ENCODE measurements at places on chromosomes 7 and 10.

DNA sequence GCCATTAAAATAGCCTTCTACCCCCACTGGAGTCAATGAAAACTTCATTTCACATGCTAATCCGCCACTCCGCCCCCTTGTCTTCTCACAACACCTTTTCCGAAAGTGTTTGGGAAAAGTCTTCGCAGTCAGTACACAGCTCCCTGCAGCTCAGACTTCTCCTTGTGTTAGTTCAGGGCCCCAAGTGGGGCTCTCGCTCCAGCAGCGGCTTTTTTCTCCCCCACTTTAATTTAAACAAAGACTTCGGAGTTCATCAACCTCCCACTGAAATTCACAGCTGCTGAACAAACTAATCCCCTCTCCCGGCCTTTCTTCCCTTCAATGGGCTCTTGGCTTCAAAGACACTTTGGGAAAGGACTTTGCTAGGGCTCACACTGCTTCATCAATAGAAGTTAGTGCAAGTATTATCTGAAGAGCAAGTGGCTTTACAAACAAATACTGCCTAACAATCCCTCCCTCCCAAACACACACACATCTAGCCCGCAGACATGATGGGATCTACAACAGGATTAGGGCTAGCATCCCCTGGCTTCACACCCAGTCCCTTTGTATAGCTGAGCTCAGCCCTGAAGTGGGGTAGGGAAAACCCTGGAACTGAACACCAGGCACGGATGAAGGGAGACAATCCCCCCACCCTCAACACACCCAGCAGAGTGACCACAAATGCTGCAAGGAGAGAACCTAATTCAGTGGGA, 23.1 kb downstream of the WNT8B start:
- DNase-seq = no peak

- no peak for DNase-seq
Measured at GRCh38 chr7:111531993-111532392, 30.3 kb downstream of the IMMP2L start.

GRCh38 chr7:95485391-95486123, at the start of gene ASB4:
ASB4 (plus strand) TSS chr7:95485943; CDS start chr7:95485972, 29 bp downstream.
- no peak for DNase-seq

GRCh38 chr7:15336146-15336545, 225.7 kb downstream of the AGMO start:
- DNase-seq = no peak

DNA sequence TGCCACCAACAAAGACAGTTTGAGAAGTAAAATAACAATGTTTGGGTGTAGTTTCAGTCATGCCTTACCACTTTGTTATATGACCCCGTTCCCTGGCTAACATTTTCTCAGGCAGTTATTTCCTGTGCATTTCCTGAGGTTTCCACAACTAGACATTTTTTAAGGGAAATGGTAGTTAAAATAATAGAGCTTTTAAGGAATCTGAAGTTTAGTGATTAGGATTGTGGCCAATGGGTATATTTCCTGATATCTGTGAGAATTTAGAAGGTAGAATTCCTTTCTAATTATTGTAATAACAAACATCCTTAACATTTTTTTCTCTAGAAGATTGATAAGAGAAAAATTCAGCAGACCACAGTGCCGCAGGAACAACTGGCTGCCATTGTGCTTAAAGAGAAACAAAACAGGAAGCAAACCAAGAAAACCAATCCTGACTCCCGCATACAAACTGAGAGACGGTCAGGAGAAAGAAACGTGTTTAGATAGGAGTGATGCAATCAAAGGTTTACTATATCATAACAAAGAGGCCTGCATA, 193.6 kb downstream of the MBL2 start:
- no peak for DNase-seq

DNA sequence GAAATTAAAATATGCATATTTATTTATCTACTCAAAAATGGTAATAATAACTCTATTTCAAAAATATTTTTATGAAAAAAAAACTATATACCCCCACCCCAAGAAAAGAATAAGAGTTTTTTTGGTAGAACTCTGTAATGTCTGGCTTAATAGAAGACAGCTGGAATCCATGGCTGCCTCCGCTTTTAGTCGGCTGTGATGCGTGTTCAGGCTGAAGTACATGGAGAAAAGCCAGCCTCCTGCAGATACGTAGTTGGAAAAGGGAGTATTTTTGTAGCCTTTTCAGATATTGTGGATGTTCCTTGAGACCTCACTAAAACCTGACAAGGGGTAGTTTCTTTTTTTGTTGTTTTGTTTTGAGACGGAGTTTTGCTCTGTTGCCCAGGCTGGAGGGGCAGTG, 10.0 kb downstream of the FOXK1 start:
- DNase-seq = no peak

DNA sequence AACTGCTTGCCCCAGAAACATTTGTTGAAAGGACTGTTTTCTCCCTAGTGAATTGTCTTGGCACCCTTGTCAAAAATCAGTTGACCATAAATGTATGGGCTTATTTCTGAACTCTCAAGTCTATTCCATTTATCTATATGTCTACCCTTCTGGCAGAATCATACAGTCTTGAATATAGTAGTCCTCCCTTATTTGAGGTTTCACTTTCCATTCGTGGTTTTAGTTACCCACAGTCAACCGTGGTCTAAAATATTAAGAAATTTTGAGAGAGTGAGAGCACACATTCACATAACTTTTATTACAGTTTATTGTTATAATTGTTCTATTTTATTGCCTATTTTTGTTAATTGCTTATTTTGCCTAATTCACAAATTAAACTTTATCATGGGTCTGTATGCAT, 17.4 kb upstream of the CEP41 start:
- DNase-seq = no peak

GRCh38 chr7:90720984-90721760, 125.1 kb downstream of the CDK14 start:
- no peak for DNase-seq

GRCh38 chr10:5599613-5600520, 66.5 kb downstream of the ASB13 start:
- no peak for DNase-seq

- no peak for DNase-seq
Measured at GRCh38 chr7:44757311-44757710, 8.7 kb downstream of the ZMIZ2 start.

DNA sequence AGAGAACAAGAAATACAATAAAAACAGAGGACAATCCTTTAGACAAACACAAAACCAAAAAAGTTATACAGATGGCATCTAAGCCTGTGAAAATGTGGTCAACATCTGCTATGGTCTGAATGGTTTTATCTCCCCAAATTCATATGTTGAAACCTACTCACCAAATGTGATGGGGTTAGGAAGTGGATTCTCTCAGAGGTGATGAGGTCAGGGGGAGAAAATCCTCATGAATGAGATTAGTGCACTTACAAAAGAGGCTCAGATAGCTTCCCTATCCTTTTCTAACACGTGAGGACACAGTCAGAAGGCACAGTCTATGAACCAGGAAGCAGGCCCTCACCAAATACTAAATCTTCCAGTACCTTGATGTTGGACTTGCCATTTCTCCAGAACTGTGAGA, 147.8 kb upstream of the GPR22 start:
- DNase-seq = no peak

DNA sequence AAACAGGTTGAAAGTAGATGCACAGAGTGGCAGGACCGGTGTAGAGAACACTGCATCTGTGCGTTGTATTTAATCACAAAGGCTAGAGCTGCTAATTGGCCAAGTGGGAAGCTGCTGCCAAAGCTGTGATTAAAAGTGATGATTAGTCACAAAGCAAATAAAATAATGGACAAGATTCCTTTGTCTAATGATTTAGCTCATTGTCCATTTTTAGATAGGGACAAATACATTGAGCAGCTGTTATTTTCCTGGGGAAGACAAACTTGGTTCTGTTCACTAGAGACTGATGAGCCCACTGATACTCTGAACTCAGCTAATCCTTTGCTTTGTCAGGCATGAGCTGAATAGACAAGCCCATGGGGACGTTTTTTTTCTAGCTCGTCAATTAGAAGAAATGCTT, 19.7 kb downstream of the UBE3C start:
- DNase-seq = no peak

GRCh38 chr7:66503551-66504031, 125.1 kb upstream of the KCTD7 start:
- no peak for DNase-seq

GRCh38 chr7:55179931-55180682, 161.3 kb downstream of the EGFR start:
- DNase-seq = no peak

DNA sequence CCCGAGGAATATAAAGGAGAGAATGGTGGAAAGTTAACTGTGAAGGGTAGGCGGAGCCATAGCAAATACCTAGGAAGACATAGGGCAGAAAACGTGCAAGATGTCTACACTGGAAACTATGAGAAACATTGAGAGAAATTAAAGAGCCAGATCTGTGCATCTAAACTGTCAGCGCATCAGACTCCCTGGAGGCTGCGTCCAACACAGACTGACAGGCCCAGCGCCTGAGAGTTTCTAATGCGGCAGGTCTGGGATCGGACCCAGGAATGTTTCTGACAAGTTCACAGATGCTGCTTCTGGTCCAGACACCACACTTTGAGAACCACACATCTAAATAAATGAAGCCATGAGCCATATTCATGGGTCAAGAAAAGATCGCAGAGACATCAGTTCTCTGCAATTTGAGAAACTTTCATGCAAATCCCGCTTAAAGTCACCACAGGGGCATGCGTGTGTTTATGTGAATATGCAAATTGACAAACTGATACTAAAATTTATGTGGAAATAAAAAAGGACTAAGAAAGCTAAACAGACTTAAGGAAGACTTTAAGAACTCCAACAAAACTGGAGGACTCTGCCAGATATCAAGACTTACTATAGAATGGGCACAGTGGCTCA, 38.8 kb downstream of the PROSER2 start:
- DNase-seq = no peak

GRCh38 chr7:148503900-148504487, 86.6 kb upstream of the C7orf33 start:
- no peak for DNase-seq

GRCh38 chr7:1313613-1314012, 80.9 kb downstream of the UNCX start:
- DNase-seq = no peak

GRCh38 chr7:42020061-42020460, 216.9 kb downstream of the GLI3 start:
- DNase-seq = no peak

DNA sequence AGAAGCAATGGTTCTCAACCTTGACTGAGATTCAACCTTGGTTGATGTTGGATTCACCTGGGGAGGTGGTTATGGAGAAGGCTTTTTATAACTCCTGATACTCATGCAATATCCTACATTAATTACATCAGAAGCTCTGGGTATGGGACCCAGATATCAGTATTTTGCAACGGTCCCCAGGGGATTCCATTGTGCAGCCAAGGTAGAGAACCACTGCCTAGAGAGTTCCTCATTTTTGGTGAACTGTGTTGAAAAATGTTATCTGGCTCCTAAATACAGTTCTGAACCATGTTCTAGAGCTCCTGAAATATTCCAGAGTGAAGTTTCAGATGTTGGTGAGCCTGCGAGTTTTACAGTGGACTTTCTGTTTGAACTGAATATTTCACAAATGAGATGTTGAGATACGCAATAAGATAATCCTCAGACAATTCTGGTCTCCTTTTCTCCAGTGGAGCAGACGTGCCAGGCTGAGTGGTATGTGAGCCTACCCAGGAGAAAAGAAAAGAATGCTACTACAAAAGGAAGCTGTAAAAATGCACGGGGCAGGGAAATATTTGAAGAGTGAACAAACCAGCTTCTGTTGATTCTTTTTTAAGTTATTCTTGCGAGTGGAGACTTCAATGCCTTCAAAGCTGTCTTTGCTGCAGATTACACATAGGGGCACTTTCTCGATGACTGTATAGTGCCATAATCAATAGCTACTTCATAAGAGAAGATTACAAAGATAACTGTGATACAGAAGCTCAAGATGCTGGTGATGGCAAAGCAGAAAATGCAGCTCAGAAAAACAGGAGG, 13.6 kb upstream of the C10orf120 start:
- DNase-seq = no peak

GRCh38 chr7:16416289-16417282, 4.8 kb downstream of the CRPPA start:
- no peak for DNase-seq

- no peak for DNase-seq
Measured at GRCh38 chr7:6621195-6622133, 6.1 kb downstream of the ZNF853 start.

GRCh38 chr7:10022957-10023356, 950.7 kb upstream of the PHF14 start:
- no peak for DNase-seq

- no peak for DNase-seq
Measured at GRCh38 chr10:86401588-86402282, 35.1 kb upstream of the GRID1 start.

DNA sequence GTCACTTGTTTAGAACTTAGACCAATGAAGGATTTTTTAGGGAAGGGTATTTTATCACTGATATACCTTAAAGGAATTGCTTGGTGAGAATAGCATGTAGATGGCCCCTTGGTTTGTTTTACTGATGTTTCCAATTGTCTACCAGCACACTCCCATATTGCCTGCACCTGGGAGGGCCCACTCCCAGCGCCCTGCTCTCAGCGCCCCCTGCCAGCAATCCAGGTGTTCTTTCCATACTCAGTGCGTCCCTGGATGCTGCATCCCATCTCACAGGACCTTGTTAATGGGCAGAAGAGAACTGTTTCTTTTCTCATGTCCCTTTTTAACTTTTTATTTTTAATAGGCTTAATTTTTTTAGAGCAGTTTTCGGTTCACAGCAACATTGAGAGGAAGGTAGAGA, 24.1 kb upstream of the SFRP5 start:
- no peak for DNase-seq

GRCh38 chr10:120453319-120453718, 3.7 kb upstream of the PLPP4 start:
- DNase-seq = no peak

DNA sequence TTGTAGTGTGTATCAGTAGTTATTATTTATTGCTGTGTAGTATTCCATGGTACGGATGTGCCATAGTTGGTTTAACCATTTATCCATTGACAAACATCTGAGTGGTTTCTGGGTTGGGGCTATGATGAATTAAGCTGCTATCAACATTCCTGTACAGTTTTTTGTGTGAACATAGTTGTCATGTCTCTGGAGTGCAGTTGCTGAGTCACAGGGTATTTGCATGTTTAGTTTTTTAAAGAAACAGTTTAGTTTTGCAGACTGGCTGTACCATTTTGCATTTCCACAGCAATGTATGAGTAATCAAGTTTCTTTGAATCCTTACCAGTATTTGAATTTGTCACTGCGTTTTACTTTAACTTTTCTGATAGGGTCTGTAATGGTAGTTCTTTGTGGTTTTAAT, 516.7 kb upstream of the CELF2 start:
- no peak for DNase-seq

- no peak for DNase-seq
Measured at GRCh38 chr7:133409421-133409820, 156.5 kb downstream of the EXOC4 start.

GRCh38 chr10:110042181-110042580, 34.4 kb downstream of the ADD3 start:
- no peak for DNase-seq

DNA sequence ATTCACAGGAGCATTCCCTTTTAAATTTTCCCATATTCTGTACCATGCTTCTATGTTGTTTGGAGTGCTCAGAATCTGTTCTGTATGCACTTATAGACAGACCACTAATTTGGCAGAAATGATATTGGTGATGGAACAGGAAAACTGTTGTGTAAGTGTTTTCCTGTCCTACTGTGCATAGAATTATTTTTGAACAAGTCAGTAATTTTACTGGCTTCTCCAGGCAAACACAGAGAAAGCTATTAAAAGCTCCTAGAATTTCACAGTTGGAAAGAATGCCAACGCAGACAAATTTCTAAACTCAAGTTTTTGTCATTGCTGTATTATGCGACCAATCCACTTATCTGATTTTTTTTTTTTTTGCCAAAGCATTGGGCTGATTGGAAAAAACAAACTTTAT, 55.7 kb downstream of the ANKMY2 start:
- no peak for DNase-seq
